ENCODE measurements at places on chromosomes 13 and 19.

GRCh38 chr19:31772915-31773314 is 423.7 kb upstream of the TSHZ3 start:
- DNase-seq, result no peak

DNA sequence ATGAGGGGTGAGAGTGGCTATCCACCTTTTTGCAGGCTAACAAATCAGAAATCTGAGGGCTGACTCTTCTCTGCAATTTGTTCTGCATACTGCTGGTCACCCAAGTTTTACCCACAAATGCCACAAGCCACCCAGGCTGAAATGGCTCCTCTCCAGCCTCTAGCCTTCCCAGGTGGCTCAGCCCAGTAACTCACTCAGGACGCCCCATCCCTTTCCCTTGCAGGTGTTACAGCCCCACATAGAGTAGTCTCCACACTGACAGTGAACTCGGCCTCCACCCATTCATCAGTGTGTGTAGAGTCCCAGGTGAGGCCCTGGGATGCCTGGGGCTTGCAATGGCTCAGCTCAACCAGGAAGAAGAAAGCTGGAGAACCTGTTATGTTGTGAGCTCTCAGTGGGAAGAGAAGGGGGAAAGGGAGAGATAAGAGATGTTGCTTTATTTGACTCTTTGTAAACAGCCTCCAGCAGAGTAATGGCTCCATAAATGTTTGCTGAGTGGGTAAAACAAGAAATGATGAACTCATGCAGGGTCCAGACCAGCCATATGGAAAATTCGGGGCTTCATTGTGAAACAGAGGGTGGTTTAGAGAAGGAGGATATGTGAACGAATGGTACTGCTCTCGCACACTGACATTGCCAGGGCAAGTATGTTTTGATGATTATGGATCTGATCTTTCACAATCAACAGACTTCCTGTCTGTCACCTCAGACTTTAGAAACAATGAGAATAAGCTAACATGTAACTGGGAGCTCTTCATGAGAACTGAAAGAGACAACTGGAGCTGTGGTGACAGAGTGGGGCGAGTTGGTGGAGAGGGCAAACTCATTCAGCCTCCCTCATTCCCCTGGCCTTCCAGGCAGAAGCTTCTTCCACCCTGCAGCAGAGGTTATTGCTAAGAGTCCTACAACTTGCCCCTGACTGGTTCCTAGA is 74.2 kb upstream of the RFC3 start:
- no peak for DNase-seq

DNA sequence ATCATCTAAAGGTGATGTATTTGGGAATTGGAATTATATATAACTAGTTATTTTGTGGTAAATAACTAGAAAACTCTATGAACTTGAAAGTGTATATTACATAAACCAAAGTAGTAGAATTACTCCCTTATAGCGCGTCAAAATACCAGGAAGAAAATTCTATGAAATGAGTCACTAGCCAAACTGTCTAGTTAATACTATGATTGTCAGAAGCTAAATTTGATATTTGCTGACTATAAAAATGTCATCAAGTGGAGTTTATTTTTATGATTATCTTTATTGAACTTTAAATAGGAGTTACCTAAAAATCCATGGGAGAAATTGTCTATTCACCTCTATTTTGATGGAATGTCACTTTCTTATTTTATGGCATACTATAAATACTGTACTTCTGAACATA is 100.6 kb downstream of the RNF17 start:
- DNase-seq, result no peak

DNA sequence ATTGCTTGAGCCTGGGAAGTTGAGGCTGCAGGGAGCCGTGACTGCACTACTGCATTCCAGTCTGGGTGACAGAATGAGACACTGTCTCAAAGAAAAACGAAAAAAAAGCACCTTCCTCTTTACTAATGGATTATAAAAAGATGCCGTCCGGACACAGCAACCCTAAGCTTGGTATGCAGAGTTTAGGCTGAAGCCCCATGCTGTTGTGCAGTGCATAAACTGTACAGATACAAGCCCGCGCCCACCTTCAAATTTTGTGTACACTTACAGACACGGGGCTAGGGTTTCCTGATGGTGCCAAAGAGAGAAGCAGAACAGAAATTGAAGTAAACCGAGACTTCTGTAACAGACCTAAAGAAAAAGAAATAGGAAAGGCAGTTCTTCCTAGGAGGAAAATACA is 9.0 kb downstream of the LPAR6 start:
- DNase-seq, result no peak

DNA sequence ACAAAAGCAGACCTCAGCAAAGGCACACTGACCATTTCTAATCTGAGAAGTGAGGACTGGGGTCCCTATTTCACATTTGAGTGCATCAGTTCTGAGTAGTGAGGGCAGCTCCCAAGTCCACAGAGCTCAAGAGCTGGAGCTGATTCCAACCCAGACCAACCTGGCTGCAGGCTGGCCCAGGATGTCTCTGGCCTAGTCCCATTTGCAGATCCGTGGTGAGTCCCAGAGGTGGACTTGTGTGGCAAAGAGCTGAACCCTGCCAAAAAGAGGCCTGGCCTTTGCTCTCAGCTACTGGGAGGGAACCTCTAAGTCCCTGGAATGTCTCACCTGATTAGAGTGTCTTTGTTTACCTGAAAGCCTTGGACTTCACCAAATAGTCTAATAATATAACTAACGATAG is 14.6 kb downstream of the SIGLEC7 start:
- DNase-seq, result no peak

- DNase-seq, result no peak
These were observed 91.8 kb downstream of the COL4A2 start for GRCh38 chr13:110398564-110399507.

DNA sequence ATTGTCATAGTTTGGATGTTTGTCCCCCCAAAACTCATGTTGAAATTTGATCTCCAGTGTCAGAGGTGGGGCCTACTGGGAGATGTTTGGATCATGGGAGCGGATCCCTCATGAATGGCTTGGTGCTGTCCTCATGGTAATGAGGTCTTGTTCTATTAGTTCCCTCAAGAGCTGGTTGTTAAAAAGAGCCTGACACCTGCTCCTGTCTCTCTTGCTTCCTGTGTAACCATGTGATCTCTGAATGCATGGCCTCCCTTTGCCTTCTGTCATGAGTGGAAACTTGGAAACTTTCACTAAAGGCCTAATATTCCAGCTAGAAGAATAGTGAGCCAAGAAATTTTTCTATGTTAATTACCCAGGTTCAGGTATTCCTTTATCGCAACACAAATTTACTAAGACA is 311.4 kb upstream of the ATXN8OS start:
- DNase-seq, result no peak

- no peak for DNase-seq
These were observed 1662.6 kb upstream of the MIR17HG start for GRCh38 chr13:89684896-89685295.

- no peak for DNase-seq
These were observed 135.0 kb downstream of the CRYL1 start for GRCh38 chr13:20390526-20391175.

- no peak for DNase-seq
These were observed 967 bp upstream of the TPT1 start for GRCh38 chr13:45341799-45342500.

- DNase-seq, result no peak
These were observed 252.1 kb downstream of the DCLK1 start for GRCh38 chr13:35879111-35879510.

- DNase-seq, result no peak
These were observed 19.8 kb downstream of the PEPD start for GRCh38 chr19:33501693-33502356.

- DNase-seq, result no peak
These were observed 63.1 kb downstream of the CCNA1 start for GRCh38 chr13:36495431-36495830.

Measured in neural crest cell (in vitro differentiated cells).